ENCODE measurements at places on chromosomes 11 and 22.
A peak's percentile ranks its signal among the peaks of the same experiment; 100 is the strongest.

DNA sequence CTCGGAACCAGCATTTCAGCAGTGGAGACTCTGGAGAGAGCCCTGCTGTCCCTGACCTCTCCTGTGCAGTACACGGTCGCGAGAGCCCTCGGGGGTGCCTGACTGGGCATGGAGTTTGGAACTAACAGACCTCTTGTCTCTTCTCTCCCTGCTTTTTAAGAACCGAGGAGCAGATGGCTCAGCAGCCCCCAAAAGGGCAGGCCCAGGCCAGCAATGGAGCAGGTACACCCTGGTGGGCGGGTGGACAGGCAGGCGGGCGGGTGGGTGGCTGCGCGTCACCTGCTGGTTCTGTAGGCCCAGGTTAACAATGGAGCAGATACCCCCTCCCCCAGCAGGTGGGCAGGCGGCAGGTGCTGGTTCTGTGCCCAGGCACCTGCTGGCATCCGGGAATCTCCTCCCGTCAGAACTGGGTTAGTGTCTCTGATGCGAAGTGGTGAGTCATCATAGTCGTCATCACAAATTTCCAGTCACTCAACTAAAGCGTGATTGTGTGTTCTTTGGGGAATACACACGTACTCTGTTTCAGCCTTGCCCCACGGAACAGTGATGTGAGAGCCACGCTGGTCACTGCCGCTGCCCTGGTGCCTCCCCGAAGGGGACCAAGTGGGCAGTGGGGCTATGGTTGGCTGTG lies 41.1 kb downstream of the GRAMD4 start:
- DNase-seq = no peak

DNA sequence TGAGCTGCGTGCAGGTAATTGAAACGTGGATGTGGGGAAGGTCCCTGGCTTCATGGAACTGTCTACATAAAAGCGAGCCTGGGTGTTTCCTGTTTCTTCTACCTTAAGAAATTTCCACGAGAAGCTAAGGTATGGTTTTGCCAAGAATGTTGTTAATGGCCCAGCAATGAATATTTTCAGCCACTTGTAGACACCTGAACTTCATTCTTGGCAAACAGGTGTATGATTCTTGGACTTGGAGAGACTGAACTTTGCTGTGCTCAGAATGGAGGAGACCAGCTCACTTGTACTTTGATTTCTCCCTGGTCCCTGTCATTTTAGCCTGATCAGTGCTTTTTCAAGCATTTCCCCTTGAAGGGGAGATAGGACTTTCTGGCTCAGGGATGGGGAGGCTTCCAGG lies 20.8 kb downstream of the LRP5 start:
- DNase-seq = no peak

- no peak for DNase-seq
Observed at GRCh38 chr22:38441620-38442287, 13.2 kb downstream of the KCNJ4 start.

- no peak for DNase-seq
Observed at GRCh38 chr11:14861680-14862079, 30.4 kb downstream of the CYP2R1 start.

DNA sequence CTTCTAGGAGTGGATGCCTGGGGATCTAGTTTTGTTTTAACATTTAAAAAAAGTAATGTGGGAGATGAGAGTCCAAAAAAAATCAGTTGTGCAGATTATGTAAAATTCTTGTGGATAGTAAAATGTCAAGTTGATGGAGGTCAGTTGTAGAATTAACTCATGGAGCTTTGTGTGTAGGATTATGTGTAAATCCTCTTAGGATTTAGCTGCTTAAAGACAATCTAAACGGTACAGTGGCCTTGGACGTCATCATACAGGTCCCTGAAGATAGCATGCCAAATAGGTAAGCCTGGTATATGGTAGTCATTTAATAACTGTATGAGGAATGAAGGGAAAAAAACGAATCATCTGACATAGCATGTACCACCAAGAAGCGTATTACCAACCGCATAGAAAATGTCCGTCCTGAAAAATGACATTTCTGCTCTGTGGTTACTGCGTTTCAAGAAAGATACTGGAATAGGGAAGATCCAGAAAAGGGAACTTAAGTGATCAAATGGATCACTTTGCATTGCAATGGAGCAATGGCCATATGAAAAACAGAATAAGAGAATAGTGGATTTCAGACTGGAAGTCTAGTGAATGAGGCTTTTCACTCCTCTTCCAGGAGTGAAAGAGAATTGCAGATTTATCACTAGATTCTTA lies 61.3 kb downstream of the BCL2L13 start:
- no peak for DNase-seq

DNA sequence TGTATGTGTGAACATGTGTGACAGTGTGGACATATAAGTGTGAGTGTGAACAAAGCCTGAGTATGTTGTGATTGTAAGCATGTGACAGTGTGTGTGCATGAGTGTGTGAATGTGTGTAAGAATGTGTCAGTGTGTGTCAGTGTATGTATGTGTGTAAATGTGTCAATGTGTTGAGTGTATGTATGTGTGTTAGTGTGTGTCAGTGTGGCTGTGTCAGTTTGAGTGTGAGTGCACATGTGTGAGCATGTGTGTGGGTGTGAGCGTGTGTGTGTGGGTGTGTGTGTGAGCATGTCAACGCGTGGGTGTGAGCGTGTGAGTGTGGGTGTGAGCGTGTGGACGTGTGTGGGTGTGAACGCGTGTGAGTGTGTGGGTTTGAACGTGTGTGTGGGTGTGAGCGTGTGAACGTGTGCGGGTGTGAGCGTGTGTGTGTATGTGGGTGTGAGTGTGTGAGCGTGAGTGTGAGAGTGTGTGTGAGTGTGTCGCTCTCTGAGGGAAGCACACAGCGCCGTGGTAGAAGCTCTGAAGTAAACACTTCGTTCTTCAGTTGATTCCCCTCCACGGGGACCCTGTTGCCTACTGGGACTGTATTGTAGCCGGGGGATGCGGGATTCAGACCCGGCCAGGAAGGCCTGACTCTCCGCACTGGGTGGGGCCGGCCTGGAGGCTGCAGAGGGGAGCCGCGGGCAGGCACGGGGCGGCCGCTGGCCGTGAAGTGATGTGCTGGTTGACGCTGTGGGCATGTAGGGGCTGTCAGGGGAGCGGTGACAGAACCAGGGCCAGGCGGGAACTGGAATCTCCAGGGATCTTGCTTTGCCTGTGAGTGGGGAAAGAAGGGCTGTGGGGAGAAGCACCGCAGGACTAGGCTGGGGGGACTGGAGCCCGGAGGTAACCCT lies 21.1 kb downstream of the RPS6KA4 start:
- no peak for DNase-seq

GRCh38 chr11:12731841-12732336 lies 57.7 kb downstream of the TEAD1 start:
- no peak for DNase-seq

DNA sequence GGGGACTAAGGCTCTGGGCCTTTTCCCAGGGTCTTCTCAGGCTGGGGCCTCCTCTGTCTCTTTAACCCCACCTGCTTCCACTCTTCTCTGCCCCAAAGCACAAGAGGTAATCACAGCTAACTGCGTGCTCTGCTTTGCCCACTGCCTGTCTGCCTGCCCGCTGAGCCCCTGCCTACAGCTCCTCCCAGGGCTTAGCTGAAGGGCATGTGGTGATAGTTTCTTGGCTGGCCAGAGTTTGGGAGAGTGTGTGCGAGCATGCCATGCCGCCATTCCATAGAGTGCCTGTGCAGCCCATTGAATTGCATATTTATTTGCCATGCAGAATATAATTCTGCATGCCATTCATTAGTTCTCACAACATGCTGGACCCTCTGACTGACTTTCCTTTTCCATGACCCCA lies 32.5 kb downstream of the PHLDB1 start:
- peak; percentile 67 for DNase-seq

- DNase-seq = no peak
Observed at GRCh38 chr22:25177895-25178294, 21.8 kb upstream of the CRYBB3 start.

- no peak for DNase-seq
Observed at GRCh38 chr11:33507967-33508366, 192.7 kb downstream of the C11orf91 start.

DNA sequence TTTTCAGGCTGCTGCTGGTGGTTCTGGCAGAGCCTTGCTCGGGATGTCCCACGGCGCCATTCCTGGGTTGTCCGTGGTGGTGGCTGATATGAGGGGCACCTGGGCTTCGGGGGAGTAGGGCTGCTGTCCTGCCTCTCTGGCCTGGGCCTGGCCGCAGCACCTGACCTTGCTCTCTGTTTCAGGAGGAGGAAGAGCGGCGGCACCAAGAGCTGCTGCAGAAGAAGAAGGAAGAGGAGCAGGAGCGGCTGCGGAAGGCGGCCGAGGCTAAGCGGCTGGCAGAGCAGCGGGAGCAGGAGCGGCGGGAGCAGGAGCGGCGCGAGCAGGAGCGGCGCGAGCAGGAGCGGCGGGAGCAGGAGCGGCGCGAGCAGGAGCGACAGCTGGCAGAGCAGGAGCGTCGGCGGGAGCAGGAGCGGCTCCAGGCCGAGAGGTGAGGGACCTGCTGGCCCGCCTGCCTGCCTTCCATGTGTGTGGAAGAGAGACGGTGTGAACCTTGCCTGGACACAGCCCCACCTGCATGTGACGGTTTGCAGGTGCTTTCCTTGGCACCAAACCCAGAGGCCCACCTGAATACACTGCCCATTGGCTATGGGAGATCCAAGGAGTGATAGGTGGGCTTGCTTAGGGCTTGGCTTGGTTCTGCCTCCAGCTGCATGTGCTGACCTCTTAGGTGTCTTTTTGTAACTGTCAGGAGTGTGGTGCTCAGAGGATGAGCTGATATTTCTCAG lies 22.8 kb downstream of the INCENP start:
- no peak for DNase-seq

DNA sequence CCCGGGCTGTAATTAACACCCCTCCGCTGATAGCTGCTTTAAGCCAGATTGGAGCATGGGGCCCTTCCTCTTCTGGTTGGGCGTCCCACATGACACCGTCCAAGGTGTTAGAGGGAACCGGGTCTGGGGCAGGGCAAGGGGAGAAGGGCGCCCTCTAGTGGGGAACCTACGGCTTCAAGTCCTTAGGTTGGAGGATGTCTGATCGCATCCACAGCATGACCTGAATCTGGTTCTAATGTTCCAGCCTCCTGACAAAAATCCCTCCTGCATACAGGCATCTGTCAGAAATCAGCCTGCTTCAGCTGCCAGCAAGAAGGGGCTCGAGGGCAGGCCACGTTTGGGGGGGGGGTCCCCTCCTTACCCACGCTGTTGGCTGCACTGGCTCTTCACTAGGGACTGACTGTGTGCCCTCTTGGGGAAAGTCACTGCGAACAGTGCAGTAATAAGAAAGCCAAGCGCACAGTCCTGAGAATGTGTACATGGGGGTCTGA lies 94.2 kb upstream of the TBCEL start:
- DNase-seq = no peak

Measured in Right ventricle myocardium inferior (tissue), 1 donor.